ENCODE measurements at places on chromosomes 1 and 21.

DNA sequence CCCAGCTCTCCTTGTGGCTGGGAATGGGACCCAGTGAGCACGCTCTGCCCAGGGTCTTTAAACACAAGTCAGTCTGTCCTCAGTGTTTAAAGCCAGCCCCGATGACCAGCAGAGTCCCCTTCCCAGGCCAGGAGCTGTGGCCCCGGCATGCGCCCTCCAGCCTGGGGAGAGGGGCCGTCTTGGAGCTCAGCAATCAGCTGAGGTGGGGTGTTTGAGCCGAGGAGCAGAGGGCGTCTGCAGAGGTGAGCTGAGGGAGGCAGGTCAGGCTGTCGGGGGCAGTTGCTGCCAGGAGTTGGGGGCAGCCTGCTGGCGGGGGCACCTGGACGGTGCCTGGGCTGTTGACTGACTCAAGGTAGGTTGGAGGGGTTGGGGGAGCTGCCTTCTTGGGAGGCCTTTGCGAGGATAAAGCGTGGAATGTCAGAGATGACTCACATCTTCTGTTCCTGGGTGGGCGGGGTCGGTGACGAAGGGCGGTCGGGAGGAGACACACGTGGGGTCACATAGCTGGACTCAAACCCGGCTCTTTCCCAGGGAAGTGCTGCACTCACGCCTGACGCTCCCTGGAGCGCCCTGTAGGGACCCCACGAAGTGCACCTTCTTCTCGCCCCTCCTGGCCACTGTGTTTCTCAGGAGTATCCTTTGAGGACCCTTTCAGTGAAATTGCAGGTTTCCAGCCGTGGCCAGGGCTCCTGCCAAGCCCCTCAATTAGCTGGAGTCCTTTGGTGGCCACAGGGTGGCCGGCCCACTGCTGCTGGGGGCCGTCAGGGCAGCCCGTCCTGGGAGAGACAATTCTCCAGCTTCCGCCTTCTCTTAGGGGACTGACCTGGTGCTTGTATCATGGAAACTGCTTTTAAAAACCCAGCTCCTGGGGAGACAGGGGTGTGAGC is 86.2 kb downstream of the SIK1 start:
- DNase-seq: no peak

DNA sequence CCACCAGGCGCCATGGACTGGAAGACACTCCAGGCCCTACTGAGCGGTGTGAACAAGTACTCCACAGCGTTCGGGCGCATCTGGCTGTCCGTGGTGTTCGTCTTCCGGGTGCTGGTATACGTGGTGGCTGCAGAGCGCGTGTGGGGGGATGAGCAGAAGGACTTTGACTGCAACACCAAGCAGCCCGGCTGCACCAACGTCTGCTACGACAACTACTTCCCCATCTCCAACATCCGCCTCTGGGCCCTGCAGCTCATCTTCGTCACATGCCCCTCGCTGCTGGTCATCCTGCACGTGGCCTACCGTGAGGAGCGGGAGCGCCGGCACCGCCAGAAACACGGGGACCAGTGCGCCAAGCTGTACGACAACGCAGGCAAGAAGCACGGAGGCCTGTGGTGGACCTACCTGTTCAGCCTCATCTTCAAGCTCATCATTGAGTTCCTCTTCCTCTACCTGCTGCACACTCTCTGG is 3.8 kb downstream of the GJB3 start:
- DNase-seq: no peak

GRCh38 chr1:232974971-232975370 is 24.6 kb downstream of the NTPCR start:
- DNase-seq: no peak

- no peak for DNase-seq
These were observed 28.5 kb upstream of the PTGS2 start for GRCh38 chr1:186708694-186709097.

GRCh38 chr1:54310439-54311328 is 95.5 kb downstream of the SSBP3 start:
- peak; percentile 51 for DNase-seq

GRCh38 chr1:170586321-170587252 is 54.6 kb downstream of the GORAB start:
- DNase-seq: no peak

- DNase-seq: no peak
These were observed 283.1 kb downstream of the DSCAM start for GRCh38 chr21:40563900-40564299.

GRCh38 chr1:245843101-245843500 is 664.0 kb downstream of the SMYD3 start:
- no peak for DNase-seq

DNA sequence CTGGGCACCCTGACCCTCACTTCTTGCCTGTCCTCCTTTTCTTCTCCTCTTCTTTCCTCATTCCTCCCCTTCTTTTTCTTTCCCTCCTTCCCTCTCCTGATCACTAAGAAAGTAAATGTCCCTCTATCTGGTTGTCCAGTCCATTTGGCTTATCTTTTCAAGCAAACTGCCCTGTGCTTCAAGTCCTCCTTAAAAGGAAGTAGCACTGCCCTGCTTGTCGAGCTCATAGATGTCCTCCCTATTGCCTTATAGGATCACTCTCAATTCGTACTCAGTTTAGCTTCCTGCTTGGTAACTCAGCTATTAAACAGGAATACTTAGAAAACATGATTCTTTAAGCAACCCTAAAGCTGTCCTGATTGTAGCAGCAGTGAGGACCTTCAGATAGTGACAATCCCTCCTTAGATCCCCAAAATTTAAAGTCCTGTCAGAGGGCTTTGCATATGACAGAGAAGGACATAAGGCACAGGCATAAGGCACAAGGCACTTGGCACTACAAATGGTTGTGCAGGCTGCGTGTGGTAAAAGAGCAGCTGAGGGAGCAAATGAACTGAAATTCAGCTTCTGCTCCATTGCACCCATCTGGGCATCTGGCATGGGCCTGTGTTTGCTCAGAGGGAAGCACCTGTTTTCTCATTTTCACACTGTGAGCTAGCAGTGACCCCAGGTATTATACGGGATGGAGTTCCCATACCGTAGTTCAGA is 26.1 kb upstream of the SLAMF6 start:
- no peak for DNase-seq

DNA sequence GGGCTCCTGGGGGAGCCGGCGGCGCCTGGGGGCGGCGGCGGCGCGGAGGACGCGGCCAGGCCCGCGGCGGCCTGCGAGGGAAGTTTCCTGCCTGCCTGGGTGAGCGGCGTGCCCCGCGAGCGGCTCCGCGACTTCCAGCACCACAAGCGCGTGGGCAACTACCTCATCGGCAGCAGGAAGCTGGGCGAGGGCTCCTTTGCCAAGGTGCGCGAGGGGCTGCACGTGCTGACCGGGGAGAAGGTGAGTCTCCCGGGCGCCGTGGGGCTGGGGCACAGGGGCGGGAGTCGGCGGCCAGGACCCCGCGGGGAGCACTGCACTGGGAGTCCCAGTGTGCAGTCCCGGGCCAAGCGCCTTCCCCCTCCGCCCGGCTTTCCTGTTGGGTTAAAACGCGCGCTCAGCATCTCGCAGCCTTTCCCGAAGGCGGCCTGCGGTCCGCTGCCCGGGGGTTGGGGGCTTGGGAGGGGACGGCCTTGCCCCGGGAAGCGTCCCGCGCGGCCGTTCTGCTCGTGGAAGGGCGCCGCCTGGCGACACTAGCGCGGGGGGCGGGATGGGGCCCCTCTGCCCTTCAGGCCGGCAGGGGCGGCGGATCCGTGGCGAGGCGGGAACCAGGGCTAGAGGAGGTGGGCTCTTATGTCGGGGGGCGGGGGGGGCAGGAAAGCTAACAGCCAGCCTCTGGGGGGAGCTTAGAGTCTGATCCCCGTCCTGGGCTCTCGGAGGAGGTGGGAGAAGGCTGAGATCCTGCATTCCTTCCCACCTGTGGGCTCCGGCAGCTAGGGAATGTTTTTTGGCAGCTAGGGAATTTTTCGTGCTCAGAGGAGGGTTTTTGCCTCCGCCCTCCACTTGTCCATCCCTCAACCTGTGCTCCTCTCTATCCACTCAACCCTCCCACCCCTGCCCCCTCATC is 1.1 kb downstream of the HUNK start:
- peak; percentile 75 for DNase-seq

DNA sequence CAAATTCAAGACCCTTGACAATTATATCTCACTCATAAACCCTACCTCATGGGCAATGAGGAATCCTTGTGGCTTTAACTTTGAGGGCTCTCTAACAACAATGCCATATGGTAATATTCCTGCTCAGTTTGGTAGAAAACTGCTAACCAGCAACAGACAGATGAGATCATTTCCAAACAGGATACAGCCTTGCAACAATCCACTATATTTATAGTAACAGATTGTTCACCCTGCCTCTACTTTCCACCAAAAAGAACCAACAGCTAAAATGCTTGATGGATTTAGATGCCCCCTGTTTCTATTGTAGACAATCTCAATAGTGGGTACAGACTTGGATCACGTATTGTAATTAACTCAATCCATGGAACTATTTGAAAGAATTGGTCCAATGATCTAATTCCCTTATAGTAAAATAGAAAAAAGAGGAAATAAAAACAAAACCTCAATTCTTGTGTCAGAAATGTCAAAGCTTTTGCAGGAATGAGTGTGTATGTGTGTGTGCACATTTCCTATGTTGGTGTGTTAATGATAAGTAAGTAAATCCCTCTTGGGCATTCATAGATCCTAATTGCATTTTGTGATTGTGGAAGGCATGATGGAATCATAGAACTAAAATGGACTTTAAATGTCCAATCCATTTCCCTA is 100.0 kb upstream of the EDEM3 start:
- DNase-seq: no peak

DNA sequence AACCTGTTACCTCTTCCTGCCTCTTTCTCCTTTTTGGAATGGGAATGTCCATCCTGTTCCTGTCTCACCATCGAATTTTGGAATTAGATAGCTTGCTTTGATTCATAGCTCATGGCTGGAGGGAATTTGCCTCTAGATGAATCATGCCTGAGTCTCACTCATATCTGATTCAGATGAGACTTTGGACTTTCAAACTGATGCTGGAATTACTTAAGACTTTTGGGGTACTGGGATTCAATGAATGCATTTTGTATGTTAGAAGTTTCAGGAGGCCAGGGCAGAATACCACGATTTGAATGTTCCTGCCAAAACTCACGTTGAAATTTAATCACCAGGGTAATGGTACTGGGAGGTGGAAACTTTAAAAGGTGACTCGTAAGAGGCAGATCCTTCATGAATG is 132.4 kb downstream of the DSCAM start:
- DNase-seq: no peak

- DNase-seq: no peak
These were observed 411.0 kb upstream of the ESRRG start for GRCh38 chr1:217133958-217134856.

GRCh38 chr1:177891809-177892208 is 78.0 kb downstream of the SEC16B start:
- DNase-seq: no peak

- no peak for DNase-seq
These were observed 44.1 kb downstream of the SLC5A9 start for GRCh38 chr1:48266576-48266975.

- no peak for DNase-seq
These were observed 3.2 kb upstream of the ATP13A2 start for GRCh38 chr1:17014671-17015567.

DNA sequence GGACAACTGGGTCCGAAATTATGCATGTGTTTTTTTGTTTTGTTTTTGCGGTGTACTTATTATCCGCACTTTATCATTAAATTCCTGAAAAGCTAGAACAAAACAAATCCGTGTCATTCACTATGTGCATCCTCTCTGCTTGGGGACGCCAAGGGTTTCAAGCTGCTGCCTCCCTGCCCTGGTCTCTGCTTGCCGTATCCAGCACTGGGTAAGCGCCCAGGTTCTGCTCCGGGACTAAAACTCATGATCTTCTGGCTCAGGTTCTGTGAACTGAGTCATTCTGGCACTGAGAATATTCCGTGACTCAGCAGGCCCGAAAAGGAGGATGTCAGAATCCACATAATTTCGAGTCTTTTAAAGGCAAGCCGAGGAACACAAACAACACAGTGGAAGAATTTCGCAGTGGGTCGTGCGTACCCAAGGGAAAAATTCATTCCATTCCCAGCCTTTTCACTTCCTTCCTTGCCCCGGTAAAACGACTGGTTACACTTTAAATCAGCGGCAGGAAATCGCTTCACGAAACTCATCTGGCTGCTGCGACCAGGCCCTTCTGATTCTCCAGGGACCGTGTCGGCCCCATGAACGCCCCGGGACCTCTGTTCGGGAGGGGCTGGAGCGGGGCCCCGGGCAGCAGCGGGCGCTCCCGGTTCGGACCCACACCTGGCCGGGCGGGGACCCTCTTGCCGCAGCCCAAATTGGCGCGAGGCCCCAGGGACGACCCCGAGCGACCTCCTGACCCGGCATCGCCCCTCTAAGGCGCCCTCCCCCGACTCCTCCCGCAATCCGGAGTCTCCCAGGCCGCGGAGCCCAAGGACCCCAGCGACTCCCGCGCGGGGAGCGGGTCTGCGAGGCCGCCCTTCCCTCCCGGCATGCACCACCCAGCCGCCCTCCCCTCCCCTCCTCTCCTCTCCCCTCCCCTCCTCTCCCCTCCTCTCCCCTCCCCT is 746 bp upstream of the LAMC1 start:
- peak; percentile 76 for DNase-seq

DNA sequence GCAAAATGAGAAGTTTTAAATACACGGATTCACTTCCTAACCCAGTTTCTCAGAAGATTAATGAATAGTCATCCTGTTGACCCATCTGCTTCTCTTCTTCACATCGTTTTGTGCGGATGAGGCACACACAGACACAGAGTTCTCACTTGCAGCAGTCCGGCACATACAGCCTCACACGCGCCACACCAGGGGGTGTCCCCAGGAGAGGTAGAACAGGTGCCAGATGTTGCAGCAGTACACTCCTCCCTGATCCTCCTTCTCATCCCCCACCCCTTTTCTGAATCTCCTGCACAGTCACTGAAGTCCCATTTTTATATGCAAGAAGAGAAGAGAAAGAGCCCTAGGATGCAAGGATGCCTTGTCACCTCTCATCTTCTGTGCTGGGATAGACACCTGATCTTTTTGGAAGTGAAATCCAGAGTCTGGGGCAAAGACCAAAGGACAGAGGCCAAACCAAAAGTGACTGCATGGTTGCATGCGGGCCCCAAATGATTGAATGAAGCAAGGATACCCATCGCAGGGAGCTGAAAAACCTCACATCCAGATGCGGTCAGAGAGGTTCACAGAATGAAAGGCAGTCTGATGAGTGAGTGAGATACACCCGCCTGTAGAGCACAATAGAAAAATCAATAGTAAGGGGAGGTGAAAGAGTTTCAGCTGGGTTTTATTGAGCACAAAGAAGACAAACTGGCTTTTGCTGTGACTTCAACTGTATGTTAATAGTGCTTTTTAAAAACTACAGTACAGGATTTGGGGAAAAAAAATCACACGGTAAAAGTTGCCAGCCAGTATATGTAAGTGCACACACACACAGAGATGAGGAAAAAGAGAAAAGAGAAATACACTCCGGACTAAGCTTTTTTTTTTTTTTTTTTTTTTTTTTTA is 28.9 kb downstream of the PBX1 start:
- DNase-seq: no peak

GRCh38 chr1:24921938-24922662 is 8.0 kb downstream of the RUNX3 start:
- peak; percentile 35 for DNase-seq

All from activated CD4-positive, alpha-beta T cell treated with anti-CD3 and anti-CD28 coated beads for 36 hours (primary cell).